ENCODE measurements at places on chromosomes 6 and 20.

DNA sequence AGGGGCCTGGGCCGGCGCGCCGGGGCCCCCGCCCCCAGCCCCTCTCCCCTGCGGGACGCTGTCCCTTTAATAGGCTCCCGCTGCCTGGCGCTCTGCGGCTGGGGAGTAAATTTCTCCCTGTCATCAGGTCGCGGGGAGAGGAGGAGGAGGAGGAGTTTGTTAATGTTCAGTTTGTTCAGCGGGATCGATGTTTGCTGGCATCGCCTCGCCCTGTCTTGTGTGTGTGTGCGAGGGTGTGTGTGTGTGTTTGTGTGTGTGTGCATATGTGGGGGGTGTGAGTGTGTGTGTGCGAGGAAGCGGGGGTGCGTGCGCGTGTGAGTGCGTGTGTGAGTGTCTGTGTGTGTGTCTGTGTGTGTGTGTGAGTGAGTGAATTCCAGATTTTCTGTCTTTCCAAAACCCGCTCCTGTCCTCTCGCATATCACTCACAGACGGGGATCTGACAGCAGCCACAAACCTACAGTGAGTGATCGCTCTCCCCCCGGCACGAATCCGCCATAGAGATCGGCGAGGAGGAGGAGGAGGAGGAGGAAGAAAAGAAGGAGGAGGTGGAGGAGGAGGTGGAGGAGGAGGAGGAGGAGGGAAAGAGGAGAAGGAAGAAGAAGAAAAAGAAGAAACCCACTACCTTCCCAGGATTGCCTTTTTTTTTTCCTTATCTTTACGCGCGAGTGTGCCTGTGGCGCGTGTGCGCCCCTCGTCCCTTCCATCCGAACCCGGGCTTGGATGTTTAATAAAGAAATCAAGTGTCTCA, at the start of gene TSHZ2:
TSS of gene TSHZ2 (plus strand) at position 169 of the 748 bp plus-strand sequence. CDS start 936 bp downstream, outside the sequence.
- no peak for DNase-seq

DNA sequence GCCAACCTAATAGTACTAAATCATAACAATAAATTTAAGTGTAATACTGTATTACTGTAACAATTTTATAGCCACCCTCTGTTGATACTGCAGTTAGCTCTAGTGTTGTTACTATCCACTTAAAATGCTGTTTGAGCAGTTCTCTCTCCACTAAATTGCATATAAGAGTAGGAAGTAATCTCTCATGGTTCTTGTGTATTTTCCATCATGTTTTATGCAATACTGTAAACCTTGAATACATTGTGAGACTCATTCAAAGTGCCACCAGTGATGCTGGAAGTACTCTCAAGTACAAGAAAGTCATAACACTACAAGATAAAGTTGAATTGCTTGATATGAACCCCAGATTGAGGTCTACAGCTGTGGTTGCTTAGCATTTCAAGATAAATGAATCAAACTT, 65.5 kb downstream of the WASF1 start:
- DNase-seq, result no peak

DNA sequence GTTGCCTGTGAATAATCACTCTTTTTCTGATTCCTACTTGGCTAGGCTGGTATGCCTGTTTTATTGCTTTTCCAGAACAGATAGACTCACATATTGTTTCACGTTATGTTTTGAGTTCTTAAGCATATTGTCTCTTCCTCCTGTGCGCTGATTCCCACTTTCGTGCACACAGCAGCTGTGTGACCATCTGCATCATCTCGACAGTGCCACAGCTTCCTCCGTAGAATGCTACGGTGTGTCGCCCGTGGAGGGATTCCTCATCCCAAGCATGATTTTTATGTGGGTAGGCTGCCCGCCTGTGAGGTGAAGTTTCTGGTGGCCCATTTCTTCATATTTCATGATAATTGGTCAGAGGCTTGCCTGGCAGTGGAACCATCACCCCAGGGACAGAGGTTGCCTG, 31.8 kb downstream of the PLCB4 start:
- no peak for DNase-seq

GRCh38 chr6:148565930-148566663, 180.7 kb upstream of the UST start:
- no peak for DNase-seq

GRCh38 chr6:100808638-100809275, 72.4 kb downstream of the ASCC3 start:
- no peak for DNase-seq

DNA sequence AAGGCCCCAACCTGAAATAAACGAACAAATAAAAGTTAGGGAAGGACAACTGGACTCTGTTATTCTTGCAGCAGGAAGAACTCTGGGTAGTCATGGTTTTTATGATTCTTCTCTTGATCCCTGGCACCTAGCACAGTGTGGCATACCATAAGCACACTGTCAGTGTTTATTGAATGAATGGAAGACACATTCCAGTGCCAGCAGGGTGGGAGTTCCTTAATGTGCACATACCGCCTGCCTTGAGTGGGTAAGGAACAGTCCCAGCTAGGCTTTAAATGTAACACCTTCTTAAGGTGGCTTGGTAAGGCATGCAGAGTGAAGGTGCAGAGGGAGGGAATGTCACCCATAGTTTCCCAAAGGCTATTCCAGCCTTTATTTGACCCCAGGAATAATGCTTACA, 162.9 kb upstream of the CEP162 start:
- no peak for DNase-seq
